ENCODE measurements at places on chromosomes 16 and 17.

- no peak for DNase-seq
These were observed 30.1 kb downstream of the PGS1 start for GRCh38 chr17:78408476-78409050.

GRCh38 chr16:68217506-68217905 is 18.4 kb downstream of the ESRP2 start:
- no peak for DNase-seq

- no peak for DNase-seq
These were observed 19.1 kb downstream of the SMYD4 start for GRCh38 chr17:1810450-1811103.

GRCh38 chr16:85916141-85916890 is 17.4 kb downstream of the IRF8 start:
- no peak for DNase-seq

GRCh38 chr17:72397687-72398086 is 276.9 kb downstream of the SOX9 start:
- no peak for DNase-seq

DNA sequence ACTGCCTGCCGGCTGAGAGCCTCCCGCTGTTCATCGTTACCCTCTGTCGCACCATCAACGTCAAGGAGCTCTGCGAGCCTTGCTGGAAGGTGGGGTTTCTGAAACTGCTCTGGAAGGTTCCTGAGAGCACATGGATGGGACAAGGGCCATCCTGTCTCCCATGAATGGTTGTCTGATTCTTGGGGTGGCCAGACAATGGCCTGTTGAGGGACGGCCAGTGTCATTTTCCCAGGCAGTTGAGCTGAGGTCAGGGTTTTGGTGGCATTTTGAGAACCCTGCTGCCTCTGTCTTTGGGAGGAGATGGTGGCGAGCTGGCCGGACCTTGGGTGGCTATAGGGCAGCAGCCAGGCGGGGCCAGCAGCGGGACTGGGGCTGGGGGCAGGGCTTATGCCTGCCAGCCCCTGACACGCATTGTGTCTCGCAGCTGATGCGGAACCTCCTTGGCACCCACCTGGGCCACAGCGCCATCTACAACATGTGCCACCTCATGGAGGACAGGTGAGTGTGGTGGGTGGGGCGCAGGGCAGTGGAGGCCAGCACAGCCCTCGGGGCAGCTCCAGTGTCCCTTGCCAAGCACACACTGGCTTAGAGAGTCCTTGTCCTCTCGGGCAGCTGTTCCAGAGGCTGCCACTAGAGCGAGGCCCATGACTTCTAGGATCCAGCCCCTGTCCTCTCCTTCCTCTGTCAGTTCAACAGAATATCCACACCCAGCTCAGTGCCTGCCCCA is 9.1 kb downstream of the TSC2 start:
- no peak for DNase-seq

DNA sequence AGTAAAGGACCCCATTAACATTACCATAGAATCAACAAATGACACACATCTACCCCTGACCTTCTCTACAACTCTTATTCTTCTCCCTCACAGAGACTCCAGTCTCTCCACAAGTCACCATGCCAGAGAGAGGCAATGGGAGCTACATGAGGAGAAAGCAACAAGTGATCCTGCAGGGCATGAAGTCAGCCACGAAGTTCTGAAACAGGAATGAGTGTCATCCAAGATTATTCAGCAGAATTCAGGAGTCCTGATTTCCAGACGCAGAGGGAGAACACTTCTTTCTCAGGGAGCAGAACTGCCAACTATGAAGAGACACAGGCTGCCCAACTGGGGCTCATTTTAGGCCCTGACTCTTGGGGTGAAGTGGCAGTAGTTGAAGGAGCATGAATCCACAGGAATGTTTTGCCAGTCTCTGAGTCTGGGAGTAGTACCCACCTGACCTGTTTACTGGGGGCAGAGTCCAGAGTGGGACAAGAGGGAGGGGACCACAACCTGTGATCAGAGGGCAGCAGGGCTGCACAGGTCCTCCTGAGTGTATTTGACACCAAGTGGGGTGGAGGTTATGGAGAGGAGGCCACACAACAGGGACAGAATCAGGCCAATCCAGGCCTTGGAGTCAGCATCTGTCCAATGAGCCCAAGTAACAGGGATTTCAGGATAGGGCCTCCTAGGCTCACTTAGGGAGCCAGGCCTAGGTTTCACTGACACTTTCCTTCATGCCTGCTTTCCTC is 2.4 kb upstream of the MTMR4 start:
- DNase-seq, result no peak

Data from stimulated activated CD4-positive, alpha-beta T cell treated with anti-CD3 and anti-CD28 coated beads, Interleukin-12 subunit alpha, Interleukin-12 subunit beta, amount 100 ng/mL, for 48 hours (primary cell).